ENCODE measurements at places on chromosomes 12 and 14.

- DNase-seq, result no peak
Observed at GRCh38 chr14:94998685-94999084, 158.6 kb downstream of the DICER1 start.

GRCh38 chr12:11882301-11883019 is 188.3 kb upstream of the BCL2L14 start:
- no peak for DNase-seq

- no peak for DNase-seq
Observed at GRCh38 chr12:21987755-21988154, 46.5 kb upstream of the ABCC9 start.

DNA sequence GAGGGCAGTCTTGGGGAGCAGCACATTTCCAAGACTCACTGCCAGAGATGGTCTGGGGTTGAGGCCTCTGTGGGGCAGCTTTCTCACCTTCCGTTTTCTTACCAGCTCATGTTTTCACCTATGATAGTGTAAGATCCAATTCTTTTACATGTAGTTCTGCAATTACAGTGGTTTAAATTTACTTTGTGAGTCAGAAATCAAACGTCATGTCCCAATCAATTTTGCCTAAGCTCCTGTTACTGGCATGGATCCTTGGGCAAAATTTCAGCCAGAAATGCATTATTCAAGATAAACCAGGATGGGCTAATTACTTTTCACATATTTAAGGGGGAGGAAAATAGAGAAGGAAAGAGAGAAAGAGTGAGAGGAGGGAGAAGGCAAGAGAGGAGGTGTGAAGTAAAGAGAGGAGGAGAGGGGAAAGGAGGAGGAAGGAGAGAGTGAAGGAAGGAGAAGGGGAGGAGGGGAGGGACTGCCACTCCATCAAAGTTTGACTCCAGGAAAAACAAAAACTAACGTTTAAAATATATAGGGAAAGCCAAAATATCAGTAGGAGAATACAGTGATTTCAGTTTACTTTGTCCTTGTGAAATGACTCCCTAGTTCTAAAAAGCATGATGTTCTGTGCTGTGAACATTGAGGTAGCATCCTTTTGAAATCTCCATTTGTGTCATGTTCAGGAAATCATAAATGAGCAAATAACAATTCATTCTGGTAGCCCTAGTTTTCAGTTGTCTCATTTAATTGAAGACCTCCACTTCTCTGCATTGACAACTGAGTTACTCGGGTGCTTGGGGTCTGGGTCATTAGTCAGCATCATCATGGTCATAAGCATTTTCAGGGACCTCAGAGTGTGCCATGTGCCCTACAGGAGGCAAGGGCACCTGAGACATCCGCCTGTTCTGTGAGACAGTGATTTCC is 3.0 kb downstream of the BMAL2 start:
- no peak for DNase-seq

- DNase-seq, result no peak
Observed at GRCh38 chr14:83425706-83426105, 1892.1 kb upstream of the SEL1L start.

DNA sequence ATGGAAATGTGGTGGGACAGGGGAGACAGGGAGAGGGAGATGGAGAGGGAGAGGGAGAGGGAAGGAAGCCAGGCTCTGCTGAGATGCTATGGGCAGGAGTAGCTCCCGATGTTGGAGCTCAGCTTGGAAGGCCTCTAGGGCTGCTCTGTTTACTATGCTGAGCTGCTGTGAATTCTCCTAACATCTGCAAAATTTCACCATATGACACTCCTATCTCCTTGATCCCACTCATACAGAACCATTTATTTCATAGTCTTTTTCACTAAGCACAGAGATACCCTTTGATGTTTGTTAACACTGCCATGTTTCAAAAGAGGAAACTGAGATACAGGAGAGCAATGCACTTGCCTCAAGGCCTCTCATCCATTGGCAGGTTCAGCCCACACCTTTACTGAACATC is 60.7 kb downstream of the C12orf75 start:
- DNase-seq, result no peak
